ENCODE measurements at places on chromosomes 4 and X. TPM values are rescaled to one million over a fixed set of nuclear protein-coding genes. Genes with fewer than 3 reads are reported as not detected.

Gene PROM1
- total RNA-seq = not detected

Gene CLOCK
- total RNA-seq = 24.7 TPM

Gene RASSF6
- total RNA-seq = 0.39 TPM

Gene GAGE12H
- total RNA-seq = not detected

Gene SOD3
- 2.4 TPM for total RNA-seq

Gene IL13RA2
- total RNA-seq = 0.11 TPM

Gene TRIM60
- total RNA-seq = not detected

Gene YTHDC1
- total RNA-seq = 43.4 TPM

Gene RPA4
- 0.65 TPM for total RNA-seq

Gene NRK
- 6.1 TPM for total RNA-seq

Gene TCEANC
- total RNA-seq = 3.9 TPM

Gene BEX2
- 2.1 TPM for total RNA-seq

Gene CRMP1
- total RNA-seq = not detected

Gene SUPT20HL1
- not detected for total RNA-seq

Gene SYTL4
- total RNA-seq = 7.1 TPM

Gene DUSP21
- total RNA-seq = not detected

Gene SLC7A11
- 13.4 TPM for total RNA-seq

Gene PPEF2
- total RNA-seq = under 0.01 TPM

Gene GPR82
- not detected for total RNA-seq

Gene BRS3
- total RNA-seq = not detected

Gene TMEM255A
- total RNA-seq = 0.33 TPM

Gene ESX1
- total RNA-seq = not detected

Gene NUP62CL
- 0.79 TPM for total RNA-seq

Gene GSX2
- total RNA-seq = not detected

Gene DOK7
- not detected for total RNA-seq

Gene DCX
- total RNA-seq = not detected

Gene SLIT2
- 82.4 TPM for total RNA-seq

Gene BMX
- total RNA-seq = not detected

Gene KIAA0232
- 25.9 TPM for total RNA-seq

Gene LRIT3
- total RNA-seq = not detected

Measured in placental epithelial cell (primary cell).